ENCODE measurements at places on chromosomes 7 and 10.

DNA sequence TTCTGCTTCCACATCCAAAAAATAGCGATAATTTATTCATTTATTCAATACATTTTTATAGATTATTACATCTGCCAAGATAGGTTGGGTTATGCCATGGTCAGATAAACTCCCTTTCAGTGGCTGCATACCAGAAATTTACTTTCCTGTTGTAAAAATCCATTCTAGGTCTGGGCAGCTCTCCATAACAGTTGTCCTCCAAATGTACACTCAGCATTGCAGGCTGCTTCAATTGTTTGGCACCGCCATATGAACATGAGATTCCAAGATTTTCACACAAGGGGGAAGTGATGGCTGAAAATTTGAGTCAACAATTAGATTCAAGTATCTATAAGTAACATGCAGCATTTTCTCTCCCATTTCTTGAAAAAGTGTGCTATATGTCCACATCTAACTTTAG lies 568.7 kb downstream of the ETV1 start:
- no peak for DNase-seq

DNA sequence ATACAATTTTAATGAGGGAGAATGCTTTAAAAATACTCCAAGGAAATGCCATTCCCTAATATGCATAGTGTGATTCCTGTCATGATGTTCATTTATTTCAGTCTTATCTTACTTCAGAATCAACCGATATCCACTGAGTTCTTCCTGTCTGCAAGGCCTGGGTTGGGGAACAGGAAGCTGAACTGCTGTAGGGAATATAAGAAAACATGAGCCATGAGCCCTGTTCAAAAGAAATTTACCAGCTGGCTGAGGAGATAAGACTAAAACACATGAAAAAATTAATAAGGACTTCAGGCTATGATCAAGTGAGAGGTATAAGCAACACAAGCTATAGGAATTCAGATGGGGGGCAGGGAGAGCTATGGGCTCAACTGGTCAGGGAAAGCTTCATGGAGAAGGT lies 184.7 kb downstream of the PLPP4 start:
- no peak for DNase-seq

DNA sequence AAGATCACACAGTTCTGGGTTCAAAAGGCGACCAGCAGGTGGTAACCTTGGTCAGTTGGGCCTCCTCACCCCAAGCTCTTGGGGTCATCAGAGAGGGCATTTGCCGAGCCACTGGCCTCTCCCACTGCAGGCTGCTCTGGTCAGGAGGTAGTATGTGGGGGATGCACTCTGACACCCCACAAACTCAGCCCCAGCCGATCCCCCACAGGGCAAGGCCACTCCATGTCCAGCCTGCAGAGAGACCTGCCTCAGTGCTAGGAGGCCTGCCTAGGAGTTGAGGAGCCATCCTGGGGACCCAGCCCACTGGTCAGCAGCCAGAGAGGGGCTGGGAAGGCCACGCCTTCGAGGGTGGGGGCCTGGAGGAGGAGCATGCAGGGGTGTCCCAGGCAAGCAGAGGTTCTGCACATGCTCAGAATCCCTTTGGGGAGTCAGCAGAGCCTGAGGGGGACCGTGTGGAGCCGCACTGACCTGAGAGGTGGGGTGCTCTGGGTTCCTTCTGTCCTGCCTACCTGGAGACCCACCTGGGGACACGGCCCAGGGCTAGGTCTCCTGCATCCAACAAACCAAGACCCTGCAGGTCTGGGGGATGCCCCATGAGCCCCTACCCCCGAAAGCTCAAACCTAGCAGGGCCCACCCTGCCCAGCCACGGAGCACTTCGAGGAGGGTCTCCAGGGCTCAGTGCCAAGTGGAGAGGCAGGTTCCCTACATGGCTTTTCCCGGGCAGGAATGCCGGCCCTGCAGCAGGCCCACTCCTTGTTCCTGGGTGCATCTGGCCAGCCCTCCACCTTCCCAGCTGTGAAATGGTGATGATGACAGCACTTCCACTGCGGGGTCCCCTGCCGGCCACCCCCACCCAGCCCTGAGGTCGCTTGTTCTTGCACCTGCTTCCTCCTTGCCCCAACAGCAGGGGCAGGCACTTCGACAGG lies 58.5 kb downstream of the RASGEF1A start:
- peak; percentile 80 for DNase-seq

DNA sequence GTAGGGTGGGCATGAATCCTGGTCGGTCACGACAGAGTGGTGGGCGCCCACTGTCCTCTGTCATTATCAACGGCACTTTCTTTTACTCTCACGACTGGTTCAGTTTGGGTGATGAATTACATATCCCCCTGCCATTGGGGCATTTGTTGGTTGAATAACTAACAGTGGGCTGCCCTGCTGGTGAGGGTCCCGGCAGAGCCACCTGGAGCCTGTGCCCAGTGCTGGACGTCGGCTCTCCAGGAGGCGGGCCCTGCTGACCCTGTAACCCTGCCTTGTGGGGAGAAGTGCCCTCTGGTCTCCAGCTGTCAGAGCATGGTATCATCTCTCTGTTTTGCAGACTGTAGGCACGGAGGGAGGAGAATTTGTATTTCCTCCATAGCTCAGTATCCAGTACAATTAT lies 199.1 kb downstream of the GLRX3 start:
- no peak for DNase-seq

GRCh38 chr10:101655570-101655969 lies 39.4 kb downstream of the FBXW4 start:
- peak; percentile 87 for DNase-seq

- DNase-seq, result no peak
Measured at GRCh38 chr7:154892459-154892858, 110.5 kb downstream of the PAXIP1 start.

DNA sequence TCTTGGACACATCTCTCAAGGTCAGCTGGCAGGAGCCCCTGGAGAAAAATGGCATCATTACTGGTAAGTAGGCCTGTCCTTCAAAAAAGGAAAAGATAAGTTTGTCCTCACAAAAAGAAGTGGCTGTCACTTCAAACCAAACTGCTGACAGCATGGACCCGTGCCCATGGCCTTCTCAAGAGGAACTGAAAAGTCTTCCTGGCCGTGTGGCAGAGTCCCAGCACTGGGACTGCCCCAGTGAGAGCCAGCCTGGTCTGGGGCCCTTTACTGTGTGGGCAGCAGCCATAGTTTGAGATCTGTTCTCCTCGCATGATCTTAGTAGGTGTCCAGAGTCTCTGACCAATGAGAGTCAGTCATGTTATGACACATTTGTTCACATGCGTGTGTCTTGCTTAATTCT lies 614.2 kb upstream of the FOXK1 start:
- no peak for DNase-seq

DNA sequence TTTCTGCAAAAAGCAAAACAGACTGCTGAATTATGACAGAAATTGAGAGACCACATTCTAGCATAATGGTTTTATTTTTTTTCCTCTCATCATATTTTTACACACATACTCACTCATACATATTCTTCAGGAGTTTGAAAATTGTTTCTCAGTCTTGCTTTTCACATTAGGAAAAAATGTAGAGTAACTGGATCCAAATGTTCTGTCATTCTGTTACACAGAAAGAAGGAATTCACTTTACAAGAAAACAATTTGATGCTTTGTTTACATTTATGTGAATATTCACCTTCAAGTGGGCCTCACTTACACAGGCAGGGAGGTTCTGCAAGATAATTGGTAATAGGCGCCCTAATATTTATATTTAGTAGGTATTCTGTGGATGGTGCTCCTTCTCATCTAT lies 82.0 kb downstream of the ARL4A start:
- no peak for DNase-seq

DNA sequence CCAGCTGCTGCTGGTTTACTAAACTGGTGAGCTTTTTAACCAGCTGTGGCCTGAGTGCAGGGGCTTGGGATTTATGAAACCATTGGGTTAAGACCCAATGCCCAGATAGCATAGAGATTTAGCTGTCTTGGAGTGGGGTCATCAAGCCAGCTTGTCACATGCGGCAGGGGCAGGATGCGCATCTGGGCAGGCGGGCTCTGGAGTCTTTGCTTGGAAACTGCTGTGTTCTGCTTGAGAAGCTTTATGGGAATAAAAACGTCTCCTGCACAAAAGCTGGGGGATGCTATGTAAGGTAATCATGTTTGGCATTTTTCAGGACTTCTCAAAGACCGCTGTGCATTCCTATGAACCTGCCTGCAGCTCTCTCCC lies 136.3 kb downstream of the MAPK8 start:
- DNase-seq, result peak; percentile 35

DNA sequence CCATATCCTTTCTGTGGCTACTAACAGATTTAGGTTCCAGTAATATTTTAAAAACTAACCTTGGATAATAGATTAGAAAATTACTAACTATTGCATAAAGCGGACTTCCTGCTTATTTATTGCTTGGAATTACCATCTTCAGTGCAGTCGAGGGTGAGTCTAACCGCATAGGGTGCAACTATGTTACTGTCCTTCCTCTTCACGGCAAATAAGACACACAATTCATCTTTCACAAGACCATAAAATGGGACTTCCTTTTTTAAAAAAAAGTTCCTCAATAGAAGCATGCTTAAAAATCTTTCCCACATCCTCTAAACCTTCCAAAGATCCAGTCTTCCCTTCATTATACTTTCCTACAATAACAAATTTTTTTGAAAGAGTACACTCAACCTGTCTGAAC lies 2.1 kb downstream of the SLC25A40 start:
- no peak for DNase-seq

DNA sequence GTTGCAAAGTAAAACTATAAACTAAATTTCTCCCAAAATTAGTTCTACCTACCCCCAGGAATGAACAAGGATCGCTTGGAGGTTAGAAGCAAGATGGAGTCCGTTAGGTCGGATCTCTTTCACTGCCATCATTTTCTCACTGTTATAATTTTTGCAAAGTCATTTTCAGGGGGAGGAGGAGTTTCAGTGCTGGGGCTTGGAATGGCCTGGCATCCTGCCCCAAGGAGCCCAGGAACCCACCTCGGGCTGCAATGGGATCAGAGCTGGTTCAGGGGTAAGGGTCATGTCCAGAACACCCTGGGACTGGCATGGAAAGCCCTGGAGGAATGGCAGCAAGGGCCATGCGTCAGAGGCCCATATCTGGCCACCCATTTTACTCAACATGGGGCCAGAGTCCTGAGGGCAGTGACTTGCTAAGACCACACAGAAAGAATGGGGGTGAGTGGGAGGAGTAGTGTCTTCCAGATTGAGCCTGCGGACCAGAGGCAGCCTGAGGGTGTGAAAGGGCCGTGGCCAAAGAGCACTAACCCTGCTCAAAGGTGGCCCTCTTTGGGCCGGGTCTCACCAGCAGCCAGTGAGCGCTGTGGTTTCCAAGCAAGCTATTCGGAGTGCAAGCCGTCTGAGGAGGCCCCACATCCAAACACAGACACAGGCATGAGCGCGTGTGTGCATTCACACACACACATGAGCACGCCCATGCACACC lies 31.8 kb downstream of the GPRIN2 start:
- peak; percentile 83 for DNase-seq

- no peak for DNase-seq
Measured at GRCh38 chr7:69516238-69516820, 81.9 kb upstream of the AUTS2 start.

DNA sequence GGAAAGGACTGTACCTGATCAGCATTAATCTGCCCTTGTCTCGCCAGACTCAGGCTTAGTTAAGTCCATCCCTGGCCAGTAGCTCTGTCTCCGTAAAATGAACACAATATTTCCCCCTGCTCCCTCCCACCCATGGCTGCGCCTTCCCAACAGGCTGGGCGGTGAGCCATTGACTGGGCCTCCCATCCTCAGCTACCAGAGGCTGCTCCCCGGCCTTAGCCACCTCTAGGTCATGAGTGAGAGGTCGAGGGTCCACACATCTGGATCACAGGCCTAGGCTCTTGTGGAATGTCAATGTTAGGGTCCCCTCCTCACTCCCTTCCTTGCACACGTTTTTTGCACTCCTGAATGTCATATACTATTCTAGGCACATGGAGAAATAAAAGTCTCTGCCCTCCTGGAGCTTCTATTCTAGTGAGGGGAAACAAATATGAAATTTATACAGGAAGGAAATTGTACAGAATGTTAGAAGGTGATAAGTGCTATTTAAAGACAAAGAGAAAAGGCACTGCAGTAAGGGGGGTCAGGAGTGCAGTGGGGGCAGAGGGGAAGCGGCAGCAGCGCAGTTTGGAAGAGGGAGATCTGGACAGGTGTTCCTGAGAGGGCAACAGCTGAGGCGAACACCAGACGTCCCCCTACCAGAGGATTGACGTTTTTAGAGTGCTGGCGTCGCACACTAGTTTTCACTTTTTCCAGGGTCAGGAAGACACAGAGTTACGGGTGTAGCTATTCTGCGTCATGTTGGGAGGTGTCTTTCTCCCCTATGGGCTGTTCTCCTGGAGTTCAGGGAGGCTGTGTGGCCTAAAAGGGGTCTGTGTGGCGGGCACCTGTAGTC lies 17.2 kb upstream of the EIF5AL1 start:
- no peak for DNase-seq

- no peak for DNase-seq
Measured at GRCh38 chr7:147859033-147859432, 731.5 kb upstream of the C7orf33 start.

DNA sequence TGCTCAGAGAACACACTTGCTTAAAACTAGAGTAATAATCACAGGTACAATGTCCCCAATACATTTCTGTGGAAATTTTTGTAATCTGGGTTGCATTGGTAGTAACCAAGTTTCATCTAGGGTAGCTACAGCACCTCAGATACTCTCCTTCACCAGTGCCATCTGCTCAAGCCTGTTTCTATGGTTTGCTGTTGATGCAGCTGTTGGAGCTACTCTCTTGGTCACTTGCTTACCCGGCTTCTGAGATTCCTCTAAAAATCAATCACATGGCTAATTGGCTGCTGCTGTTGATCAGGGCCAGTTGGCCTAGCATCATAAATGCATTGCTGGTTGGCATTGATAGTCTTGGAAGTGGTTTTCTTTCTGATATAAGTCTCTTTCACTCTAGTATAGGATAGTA lies 220.8 kb downstream of the BICC1 start:
- DNase-seq, result no peak

- no peak for DNase-seq
Measured at GRCh38 chr10:13016426-13016825, 14.9 kb upstream of the CCDC3 start.

GRCh38 chr7:74401137-74401859 lies 52.4 kb upstream of the GTF2IRD1 start:
- peak; percentile 84 for DNase-seq

DNA sequence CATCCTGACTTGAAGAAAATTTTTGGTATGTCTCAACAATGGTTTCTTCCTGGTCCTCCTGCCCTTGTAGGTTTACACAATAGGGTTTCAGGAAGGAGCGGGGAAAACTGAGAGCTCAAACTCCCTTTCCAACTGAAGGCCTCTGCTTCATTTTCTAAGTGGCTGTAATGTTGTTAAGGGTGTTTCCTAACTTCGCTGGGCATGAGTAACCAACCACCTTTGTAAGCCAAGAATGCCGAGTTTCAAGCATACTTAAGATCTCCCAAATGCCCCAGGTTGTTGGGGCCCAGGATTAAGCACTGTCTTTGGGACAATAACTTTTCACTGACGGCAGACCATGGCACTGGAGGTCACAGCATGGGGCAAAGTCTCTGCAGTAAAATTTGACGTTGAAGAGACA lies 33.6 kb upstream of the DRGX start:
- no peak for DNase-seq

DNA sequence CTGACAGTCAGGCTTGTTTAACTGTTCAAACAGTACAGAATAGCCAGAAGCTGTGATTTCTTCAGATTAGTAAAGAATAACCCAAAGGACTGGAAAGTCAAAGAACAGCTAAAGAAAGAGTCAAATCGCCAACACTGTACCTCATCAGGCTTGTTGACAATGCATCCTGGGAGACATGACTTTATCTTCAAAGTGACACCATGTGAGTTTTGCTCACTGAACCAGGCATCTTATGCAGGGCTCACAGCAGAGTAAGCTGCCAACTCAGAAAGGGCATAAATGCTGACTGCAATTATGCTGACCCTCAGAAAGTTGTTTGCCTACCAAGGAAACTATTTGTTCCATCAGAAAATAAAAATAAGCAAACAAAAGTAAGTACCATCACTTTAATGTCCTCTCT lies 96.4 kb downstream of the MAGI2 start:
- no peak for DNase-seq
